ENCODE measurements at places on chromosomes 16 and 17.

DNA sequence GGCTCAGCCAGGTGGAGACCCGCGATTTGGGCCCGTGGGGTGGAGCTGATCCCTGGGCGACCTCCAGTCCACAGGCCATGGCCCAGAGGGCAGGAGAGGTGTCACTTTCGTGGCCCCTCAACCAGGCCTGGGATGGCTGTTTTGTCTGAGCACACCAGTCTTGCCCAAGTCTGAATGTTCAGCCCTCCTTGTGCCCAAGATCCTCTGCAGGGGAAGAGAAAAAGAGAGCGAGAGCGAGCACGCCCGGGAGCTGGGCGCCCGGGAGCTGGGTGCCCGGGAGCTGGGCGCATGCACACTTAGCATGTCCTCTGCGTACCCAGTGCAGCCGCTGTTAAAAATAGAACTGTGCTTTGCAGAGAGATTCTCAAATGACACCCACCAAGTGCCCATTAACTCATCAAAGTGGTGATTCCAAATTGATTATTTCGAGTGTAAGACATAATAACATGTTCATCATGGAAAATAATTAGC lies 403.3 kb upstream of the TNRC6C start:
- DNase-seq: no peak

GRCh38 chr17:78710607-78711006 lies 71.5 kb downstream of the CYTH1 start:
- no peak for DNase-seq

DNA sequence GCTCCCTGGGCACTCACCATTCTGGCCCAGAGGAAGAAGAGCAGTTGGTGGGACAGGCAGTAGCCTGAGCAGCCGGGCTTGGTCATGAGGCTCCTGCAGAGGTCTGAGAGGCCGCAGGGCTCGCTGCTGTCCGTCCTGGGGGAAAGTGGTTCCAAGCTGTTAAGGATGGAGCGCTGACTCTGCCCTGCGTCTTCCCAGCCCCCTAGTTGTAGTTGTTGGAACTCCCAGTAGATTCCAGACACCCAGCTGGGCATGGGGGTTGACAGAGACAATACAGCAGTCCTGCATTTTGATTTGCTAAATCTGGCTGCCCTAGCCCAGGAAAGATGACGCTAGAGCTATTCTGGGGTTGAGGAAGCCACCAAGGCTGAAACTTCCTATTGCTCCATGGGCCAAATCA lies 7.3 kb downstream of the C16orf89 start:
- no peak for DNase-seq

DNA sequence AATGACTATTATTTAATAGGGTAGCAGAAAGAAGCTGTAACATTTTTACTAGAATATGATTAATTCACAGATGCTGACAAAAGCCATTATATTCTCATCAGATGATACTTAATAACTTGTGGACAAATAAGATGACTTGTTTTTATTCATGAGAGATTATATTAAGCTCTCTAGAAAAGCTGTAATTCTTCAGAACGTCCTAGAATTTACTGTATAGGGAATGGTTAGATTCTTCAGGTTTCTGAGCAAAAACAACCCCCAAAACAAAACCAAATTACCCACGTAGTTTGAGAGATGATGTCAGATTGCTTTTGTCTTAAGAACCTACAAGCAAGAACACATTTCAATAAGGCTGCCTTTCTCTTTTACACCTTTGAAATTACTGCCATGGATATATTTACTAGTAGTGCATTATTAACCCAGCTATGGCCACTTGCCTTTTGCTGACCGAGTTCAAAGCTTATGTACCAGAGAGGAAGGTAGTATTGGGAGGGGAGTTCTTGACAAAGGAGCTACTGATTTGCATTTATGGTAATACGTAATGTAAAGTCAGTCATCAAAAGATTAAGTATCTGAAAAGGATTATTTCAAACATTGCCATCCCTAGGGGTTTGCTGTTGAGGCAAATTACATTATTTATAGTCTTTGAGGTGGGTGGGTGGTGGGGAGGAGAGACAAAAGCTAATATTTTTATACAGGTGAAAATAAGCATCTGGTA lies 51.7 kb downstream of the NLK start:
- DNase-seq: no peak

GRCh38 chr17:70105641-70106040 lies 30.6 kb downstream of the KCNJ16 start:
- no peak for DNase-seq

DNA sequence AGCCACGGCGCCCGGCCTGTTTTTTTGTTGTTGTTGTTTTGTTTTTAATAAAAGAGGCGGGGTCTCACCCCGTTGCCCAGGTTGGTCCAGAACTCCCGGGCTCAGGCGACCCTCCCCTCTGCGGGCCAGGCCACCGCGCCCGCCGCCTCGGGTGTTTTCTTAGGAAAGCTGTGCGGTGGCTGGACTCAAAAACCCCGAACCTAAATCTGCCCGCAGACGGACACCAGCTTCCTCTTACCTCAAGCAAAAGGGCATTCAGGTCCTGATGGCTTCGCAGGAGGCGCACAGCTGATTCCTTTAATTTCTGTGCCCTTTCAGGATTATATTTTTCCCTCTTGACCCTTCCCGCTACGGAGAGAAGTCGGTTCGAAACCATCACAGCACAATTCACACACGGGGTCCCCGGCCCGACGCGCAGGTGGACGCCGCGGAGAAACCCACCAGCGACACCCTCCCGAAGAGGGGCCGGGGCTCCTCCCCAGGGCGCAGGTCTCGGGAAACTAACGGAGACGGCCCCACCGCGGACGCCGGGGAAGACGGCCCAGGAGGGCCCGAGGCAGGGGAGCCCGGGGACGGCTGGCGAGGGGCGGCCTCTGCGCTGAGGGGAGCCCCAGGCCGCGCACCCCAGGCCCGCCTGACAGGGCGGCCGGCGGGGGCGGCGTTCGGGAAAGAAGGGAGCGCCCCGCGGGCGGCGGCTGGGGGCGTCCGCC lies 653 bp downstream of the FANCA start:
- DNase-seq: no peak

DNA sequence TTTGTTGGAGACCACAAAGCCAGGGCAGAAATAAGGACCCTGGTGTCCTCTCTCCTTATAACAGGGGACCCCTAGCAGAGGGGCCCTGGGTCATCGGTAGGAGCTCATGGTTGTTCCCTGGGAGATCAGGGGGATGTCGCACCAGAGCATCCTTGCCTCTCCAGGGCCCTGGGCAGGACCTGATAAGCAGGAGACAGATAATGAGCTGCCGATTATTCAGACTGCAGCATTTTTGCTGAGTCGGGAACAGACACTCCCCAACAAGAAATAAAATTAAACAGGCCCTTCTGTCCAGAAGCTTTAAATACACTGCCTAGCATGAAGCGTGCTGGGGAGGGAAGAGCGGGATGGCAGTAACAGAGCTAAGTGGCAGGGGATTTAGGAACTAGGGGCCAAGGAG lies 15.4 kb upstream of the GFAP start:
- DNase-seq: no peak

DNA sequence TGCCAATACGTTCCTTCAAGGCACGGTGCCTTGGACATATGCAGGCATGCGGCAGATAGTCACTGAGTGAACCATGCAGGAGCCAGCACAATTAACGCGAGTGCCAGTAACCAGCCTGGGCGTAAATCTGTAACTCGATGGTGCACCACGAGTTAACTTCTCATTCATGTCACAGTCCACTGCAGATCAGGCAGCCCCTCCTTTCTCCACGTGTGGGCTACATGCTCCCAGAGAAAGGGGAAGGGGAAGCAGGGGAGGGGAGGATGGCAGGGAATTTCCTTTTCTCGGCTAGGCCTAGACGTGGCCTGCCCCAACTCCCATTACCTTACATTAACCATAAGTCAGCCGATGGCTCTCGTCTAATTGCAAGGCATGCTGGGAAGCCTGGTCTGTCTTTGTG lies 287.9 kb downstream of the CPPED1 start:
- no peak for DNase-seq

GRCh38 chr17:61294286-61294685 lies 105.4 kb upstream of the TBX2 start:
- DNase-seq: no peak

- DNase-seq: no peak
Observed at GRCh38 chr17:2948721-2949468, 114.5 kb downstream of the OR1D5 start.

- DNase-seq: no peak
Observed at GRCh38 chr17:27473748-27474609, 17.7 kb downstream of the KSR1 start.

DNA sequence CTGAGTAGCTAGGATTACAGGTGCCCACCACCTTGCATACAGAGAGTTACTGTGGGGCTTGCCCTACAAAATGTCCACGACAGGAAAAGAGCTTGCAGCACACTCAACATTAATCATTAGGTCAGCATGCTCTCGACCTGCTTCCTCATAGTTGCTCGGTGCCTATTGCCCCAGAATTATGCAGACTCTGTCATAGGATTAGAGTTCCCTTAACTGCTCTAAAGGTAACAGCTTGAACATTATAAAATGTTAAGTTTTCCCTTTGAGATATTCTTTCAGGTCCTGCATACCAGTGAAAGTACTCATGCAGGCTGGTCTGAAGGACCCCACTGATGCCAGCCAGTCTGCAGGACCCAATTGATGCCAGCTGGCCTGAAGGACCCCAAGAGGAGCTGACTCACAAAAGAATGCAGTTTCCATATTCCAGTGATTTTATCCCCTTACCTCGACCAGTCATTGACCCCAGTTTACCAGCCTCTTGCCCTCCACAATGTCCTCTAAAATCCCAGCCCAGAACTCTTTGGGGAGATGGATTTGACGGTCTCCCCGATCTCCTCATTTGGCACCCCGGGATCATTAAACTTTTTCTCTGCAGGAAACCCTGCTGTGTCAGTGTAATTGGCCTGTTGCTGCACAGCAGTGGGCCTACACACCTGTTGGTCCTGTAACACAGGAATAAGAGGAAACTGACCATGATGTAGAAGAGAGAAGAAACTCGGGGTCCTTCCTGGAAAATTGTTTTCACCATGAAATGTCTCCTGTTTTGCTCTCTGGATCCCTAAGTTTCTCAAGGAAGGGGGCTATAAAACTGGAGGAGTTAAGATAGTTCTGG lies 10.6 kb downstream of the ICAM2 start:
- DNase-seq: no peak

DNA sequence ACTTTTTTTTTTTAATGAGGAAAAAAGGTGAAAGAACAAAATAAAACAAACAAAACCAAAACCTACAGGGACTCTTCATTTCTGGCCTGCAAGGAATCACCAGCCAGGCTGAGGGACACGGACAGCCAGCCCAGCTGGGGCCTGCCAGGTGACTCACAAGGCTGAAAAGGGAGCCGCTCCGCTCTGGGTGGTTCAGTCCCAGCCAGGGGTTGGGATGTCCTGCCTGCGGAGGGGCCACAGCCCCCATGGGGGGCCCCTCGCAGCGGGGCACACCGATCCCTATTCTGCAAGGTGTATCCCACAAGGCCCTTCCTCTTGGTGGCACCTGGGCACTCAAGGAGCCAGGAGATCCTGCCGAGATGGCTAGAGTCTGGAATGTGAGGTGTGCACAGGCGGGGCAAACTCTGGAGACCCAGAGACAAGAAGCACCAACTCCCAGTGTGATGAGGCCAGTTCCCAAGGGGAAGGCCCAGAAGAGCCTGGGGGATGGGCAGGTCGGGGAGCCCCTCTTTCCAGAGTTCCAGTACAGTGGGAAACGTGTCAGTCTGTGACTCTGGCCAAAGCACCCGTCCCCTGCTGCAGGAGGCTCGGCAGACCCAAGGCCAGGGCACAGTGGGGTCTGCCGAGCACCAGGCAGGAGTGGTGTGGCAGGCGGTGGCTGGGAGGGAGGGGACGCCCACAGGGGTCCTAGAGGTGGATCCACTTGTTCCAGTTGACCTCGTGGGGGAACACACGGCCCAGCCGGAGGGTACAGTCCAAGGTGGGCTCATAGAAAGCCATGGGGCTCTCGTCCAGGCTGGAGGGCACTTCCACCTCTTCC lies 58.9 kb downstream of the IL21R start:
- DNase-seq: no peak

DNA sequence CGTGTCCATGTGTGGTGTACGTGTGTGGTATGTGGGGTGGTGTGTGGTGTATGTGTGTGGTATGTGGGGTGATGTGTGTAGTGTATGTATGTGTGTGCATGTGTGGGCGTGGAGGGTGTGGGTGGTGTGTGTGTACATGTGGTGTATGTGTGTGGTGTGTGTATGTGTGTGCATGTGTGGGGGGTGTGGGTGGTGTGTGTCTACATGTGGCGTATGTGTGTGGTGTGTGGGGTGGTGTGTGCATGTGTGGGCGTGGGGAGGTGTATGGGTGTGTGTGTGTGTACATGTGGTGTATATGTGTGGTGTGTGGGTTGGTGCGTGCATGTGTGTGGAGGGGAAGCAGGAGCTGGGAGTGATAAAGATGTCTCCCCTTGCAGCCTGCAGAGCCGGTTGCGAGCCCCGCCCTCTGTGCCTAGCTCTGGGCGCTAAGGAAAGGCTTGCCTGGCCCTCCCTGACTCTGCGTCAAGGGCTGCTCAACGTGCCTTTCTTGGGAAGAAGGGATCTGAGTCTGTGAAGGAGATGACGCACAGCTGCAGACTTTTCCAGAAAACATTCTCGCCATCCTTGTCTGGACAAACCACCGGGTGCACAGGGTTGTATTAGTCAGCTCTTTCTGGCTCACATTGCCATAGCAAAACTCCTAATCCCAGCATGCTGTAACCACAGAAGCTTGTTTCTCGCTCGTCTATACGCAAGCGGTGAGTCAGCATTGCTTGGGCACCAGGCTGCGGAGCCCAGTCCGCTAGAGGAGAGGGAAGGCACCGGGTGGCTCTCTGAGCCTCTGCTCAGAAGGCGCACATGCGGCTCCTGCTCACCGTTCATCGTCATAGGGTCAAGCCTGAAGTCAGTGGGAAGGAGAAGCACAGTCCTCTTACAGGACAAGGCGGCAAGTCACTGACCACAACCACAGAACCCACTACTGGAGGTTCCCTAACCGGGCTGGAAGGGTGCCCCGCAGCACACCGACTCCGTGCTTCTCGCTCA lies 2.0 kb upstream of the CD300H start:
- DNase-seq: no peak

DNA sequence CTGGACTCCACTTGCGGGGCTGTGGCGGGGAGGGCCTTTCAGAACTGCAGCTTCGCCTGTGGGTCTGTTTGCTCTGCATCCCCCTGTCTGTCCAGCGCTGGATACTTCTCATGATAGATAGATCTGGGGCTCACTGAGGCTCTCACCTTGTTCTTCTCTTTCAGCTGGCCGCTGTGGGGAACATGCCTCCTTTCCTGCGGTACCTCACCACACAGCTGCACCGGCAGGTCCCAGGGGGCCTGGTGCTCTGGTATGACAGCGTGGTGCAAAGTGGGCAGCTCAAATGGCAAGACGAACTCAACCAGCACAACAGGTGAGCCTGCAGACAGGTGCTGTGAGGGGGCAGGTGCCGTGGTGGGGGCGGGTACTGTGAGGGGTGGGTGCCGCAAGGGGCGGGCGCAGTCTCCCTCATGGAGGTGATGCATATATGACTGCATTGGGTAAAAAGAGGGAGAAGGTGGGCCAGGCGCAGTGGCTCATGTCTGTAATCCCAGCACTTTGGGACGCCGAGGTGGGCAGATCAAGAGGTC lies 6.2 kb downstream of the ENGASE start:
- DNase-seq: no peak

DNA sequence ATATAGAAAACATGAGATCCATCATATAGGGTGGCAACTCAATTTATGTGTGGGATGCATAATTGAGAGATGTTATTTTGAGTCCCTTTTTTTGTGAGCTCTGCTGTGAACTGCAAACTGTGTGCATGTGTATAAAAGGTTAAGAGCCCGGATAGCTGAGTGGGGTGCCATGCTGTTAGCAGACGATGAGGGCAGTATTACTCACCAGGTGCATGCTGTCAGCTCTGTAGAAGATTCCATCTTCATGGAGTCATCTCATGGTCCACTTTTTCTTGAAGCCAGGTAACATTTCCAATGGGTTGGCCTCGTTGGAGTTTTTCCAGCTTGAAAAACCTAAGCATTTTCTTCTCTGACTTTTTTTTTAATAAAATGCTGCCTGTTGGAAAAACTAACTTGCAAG lies 43.0 kb upstream of the RHBDL3 start:
- no peak for DNase-seq

Measured in activated CD4-positive, CD25-positive, alpha-beta regulatory T cell (primary cell).